ENCODE measurements at places on chromosomes 7 and 10. TPM values are rescaled to one million over a fixed set of nuclear protein-coding genes. Genes with fewer than 3 reads are reported as not detected.

GRCh38 chr10:44261296-44261695 is 123.6 kb downstream of the CXCL12 start:
- no peak for DNase-seq

DNA sequence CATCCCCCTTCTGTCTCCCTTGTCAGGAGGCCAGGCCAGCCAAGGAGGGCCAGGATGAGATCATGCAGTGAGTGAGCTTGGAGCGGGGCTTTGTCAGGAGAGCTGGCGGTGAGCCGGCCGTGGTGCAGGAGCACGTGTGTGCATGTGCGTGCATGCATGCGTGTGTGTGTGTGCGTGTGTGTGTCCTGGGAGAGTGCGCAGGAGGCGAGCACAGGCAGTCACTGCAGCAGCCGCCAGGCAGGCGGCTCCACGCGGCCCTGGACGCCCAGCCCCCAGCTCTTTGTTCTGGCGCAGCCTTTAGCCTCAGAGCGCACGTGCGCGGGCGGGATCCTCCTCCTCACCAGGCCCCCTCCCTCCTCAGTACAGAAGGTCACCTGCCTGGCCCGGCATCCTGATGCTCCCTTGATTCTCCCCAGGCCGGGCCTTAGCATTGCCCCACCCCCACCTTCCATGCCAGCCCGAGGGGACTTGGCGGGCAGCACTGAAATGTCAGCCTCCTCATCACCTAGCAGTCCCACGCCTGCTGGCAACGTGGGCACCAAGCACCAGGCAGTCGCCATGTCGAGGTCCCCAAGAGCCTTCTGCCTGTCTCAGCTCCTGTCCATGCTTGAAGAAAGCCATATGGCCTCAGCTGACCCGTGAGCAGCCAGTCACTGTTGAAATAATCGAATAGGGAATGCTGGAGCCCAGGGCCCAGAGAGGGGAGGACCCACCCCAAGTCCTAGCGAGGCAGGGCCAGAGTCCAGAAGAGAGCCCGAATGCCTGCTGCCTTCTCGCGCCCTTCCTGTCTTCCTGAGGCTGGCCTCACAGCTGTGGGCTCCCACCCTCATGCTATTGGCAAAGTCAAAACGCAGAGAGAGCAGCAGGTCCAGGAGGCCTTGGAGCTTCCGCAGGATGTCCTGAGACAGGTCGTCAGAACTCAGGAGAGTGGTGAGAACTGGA is 125.9 kb upstream of the PPIF start:
- no peak for DNase-seq

- no peak for DNase-seq
These were observed 98.3 kb downstream of the CDH23 start for GRCh38 chr10:71494980-71495381.

- DNase-seq, result no peak
These were observed 8.7 kb upstream of the OPALIN start for GRCh38 chr10:96367470-96367869.

GRCh38 chr7:20326342-20326741 is 4.4 kb upstream of the ITGB8 start:
- DNase-seq, result no peak

GRCh38 chr7:152136686-152137085 is 111.2 kb downstream of the GALNT11 start:
- DNase-seq, result no peak

GRCh38 chr7:101401390-101402080 is 38.9 kb downstream of the COL26A1 start:
- DNase-seq, result no peak

DNA sequence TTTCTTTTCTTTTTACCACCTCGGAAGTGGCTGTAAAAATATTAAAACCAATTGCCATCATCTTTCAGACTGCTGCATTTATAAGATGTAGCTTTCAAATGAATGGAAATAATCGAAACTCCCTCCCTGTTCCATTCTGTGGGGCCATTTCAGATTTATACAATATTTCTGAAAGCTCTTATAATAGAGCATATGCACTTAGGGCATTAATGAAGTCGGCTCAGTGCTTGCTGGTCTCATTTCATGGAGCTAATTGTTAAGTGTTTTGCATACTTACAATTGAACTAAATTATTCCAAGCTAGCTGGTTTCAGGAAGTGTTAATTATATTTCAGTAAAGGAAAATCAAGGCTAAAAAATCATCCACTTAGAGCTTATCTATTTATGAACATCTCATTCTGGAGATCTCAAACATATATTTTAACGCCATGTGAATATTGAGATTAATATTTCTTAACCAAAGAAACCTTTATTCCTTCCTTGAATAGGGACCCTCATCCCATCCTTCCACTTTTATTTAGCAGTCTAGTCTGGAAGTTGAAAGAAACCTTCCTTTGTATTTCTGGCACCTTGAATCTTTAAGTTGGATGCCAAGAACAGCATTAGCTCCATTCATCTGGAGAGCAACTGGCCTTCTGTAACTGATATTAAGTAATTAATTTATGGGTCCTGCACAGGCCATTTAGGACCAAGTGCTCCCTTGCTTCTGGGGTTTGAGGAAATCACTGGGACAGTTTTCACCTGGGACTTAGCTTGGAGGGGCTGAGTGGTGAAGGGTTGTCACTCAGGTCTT is 45.1 kb downstream of the RPS24 start:
- no peak for DNase-seq

GRCh38 chr10:116336866-116337265 is 12.6 kb downstream of the CCDC172 start:
- no peak for DNase-seq

DNA sequence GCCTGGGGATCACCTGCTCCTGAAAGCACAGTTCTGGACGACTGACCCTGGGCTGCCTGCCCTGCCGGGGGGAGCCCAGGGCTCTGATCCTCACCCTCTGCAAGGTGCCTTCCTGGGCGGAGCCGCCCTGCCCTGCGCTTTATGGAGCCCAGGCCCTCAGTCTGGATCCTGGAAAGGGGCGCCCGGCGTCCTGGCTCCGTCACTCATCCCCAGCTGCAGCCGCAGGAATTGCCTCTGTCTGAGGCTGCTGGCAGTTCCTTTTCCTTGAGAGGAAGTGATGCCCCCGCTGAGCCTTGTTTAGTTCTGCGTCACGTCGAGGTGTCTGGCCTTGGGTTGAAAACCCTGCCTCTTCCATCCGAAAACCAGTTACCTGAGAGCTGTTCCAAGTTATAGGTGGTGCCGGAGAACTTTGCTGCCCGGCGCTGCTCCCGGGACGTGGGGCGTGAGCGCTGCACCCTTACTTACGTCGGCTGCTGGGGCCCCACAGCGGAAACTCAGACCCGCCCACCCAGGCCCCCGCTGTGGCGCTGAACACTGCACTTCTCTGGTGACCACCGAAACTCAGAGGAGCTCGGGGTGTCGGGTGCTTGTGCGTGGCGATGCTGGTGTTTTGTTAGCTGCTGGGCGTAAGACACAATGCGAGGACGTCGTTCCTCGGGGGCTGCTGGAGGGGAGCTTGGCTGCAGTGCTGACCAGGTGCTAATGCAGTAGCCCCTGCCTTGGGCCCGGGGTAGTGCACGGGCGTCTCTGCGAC is 5.4 kb downstream of the MAFK start:
- no peak for DNase-seq

GRCh38 chr7:17557251-17557671 is 258.8 kb downstream of the AHR start:
- DNase-seq, result no peak

- no peak for DNase-seq
These were observed 103.3 kb upstream of the DIP2C start for GRCh38 chr10:792792-793100.

- DNase-seq, result no peak
These were observed 25.8 kb upstream of the EGFR start for GRCh38 chr7:54992871-54993475.

DNA sequence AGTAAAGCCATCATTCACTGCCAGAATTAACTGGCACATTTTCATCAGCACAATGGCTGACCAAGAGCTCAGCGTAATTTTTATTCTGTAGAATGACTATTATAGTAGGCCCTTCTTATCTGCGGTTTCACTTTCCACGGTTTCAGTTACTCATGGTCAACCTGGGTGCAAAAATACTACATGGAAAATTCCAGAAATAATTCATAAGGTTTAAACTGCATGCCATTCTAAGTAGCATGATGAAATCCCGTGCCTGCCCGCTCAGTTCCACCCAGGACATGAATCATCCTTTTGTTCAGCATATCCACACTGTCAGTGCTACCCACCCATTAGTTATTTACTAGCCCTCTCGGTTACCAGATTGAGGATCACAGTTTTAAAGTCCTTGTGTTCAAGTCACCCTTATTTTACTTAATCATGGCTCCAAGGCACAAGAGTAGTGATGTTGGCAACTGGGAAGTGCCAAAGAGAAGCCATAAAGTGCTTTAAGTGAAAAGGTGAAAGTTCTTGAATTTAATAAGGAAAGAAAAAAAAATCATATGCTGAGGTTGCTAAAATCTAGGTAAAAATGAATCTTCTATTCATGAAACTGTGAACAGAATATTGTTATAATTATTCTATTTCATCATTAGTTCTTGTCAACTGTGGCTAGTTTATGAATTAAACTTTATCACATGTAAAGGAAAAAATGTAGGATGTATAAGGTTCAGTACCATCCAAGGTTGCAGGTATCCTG is 204.9 kb downstream of the DOCK4 start:
- DNase-seq, result no peak

DNA sequence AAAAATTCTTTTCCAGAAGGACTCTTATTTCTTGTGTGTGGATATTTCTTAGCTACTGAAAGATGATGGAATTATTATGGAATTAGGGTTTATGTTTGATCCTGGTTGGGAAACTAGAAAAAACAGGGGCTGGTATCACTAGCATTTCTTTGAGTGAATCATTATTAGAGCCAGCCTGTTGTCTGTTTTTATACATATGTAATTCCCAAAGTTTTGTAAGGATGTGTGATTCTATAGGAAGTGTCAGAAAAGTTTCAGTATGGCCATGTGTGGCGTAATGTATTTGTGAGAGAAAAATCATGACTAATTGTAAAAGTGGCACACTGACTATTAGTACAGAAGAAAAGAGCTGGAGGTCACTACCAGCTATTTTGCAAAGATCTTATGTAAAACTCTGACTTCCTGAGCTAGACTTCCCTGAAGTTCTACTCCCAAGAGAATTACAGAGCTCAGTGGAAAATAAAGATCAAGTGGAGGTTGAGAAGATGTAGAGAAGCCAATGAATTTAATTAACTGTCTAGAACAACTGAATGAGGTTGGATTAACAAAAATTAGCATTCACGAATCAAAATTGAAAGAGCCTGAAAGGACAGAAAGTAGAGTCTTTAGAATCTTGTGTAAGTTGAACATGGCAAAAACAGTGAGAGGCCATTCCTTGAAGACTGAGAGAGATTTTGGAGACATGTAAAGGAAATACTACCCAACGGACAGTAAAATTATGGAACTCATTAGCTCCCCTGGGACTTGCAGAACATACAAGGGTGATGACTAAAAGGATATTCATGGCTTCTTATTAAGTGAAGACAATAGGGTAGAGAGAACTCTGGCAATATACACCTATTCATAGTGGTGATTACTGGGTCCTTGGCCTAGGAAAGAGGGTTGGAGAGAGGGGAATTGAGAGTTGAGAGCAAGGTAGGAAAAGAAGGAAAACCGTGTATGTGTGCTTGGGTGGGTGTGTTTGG is 12.5 kb downstream of the ZNF365 start:
- DNase-seq, result no peak

- no peak for DNase-seq
These were observed 551 bp downstream of the IFIT1 start for GRCh38 chr10:89392974-89393373.

- peak; percentile 26 for DNase-seq
These were observed 28.5 kb downstream of the FOXL3 start for GRCh38 chr7:318476-318875.

GRCh38 chr10:119159332-119159731 is 6.2 kb downstream of the SFXN4 start:
- no peak for DNase-seq

DNA sequence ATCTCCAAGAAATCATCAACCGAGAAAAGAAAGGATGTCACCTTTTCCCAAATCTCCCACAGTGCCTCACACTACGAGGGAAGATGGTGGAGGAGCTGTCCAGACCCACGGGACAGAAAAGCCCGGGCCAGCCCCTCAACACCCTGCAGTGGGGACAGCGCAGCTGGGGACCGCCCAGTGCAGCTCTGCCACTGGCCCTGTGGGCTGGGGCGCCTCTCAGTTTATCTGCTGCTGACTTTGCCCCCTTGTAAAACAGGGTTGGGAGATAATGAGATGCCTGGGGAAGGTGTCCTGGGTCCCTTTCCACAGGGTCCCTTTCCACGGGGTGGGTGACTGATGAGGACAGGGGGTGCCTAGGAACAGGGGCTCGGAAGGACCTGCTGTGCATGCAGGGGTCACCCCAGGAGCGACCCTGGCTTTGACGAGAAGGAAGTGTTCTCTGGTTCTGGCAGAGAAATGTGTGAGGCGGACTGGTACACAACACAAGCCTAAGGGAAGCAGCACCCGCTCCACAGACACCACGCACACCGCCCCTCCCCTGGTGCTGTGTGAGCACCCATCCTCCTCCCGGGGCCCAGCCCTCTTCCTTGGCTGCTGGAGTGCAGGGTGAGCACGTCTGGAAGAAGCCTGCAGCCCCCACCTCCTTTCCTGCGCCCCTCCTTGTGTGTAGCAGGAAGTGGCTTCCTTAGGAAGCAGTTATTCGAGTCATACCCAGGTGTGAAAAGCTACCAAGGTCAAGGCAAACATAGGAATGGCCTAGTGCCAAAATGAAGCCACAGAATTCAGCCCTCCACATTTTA is 339.9 kb downstream of the DNAJB6 start:
- no peak for DNase-seq

- no peak for DNase-seq
These were observed 5.3 kb downstream of the AGMO start for GRCh38 chr7:15556339-15557105.

- DNase-seq, result no peak
These were observed 27.4 kb upstream of the FXYD4 start for GRCh38 chr10:43344051-43344450.

- DNase-seq, result no peak
These were observed 18.0 kb upstream of the VCL start for GRCh38 chr10:73979809-73980433.

- DNase-seq, result no peak
These were observed 42.3 kb upstream of the SP8 start for GRCh38 chr7:20828947-20829346.

- DNase-seq, result no peak
These were observed 151.4 kb downstream of the CDH23 start for GRCh38 chr10:71547876-71548846.

Gene CALHM3
- total RNA-seq, result not detected

Gene GDF2
- total RNA-seq, result not detected

Gene FFAR4
- not detected for total RNA-seq

Gene EPHB4
- total RNA-seq, result 2.9 TPM

Gene THAP5
- total RNA-seq, result 36.8 TPM

Gene PRSS1
- total RNA-seq, result not detected

Gene FAM241B
- total RNA-seq, result 10.8 TPM

Gene DHTKD1
- 11.1 TPM for total RNA-seq

Gene CCDC7
- 12.1 TPM for total RNA-seq

Gene CCDC172
- total RNA-seq, result not detected

All from CD8-positive, alpha-beta memory T cell (primary cell).